ENCODE measurements at places on chromosomes 6 and 20.

GRCh38 chr6:158347335-158347734 lies 35.1 kb downstream of the TULP4 start:
- H3K36me3 ChIP-seq = peaks cover 3% of the 10 kb centered on the region
- no peak for DNase-seq
- H3K4me3 ChIP-seq = no peak overlapping the region
- H3K27me3 ChIP-seq = no peaks in the 10 kb centered on the region
- H3K27ac ChIP-seq = no peak overlapping the region

GRCh38 chr6:160238761-160239751 lies 19.6 kb downstream of the SLC22A2 start:
- no peak for DNase-seq
- H3K4me1 ChIP-seq = no peaks in the 10 kb centered on the region
- no peak overlapping the region for H3K4me3 ChIP-seq
- H3K36me3 ChIP-seq = no peaks in the 10 kb centered on the region
- H3K27me3 ChIP-seq = no peaks in the 10 kb centered on the region

- no peak within 1 kb of the TSS for H3K4me3 ChIP-seq
- peak; percentile 72 for DNase-seq
- no peak within 1 kb of the TSS for H3K27ac ChIP-seq
- H3K36me3 ChIP-seq = no peaks in the 10 kb centered on the region
- H3K4me1 ChIP-seq = no peaks in the 10 kb centered on the region
Measured at GRCh38 chr6:41039060-41039998, at the start of gene UNC5CL. Gene UNC5CL, minus strand, starts transcription at chr6:41039221. Its CDS starts 4,147 bp downstream, at chr6:41035074.

GRCh38 chr6:121851056-121851455 lies 415.6 kb downstream of the GJA1 start:
- DNase-seq = no peak
- H3K36me3 ChIP-seq = no peaks in the 10 kb centered on the region
- H3K27ac ChIP-seq = no peak overlapping the region
- H3K27me3 ChIP-seq = no peaks in the 10 kb centered on the region
- no peak overlapping the region for H3K4me3 ChIP-seq

- no peaks in the 10 kb centered on the region for H3K36me3 ChIP-seq
- peaks cover 21% of the 10 kb centered on the region for H3K4me1 ChIP-seq
- no peak overlapping the region for H3K4me3 ChIP-seq
- no peak overlapping the region for H3K27ac ChIP-seq
- no peak for DNase-seq
Measured at GRCh38 chr20:32667027-32667426, 6.7 kb downstream of the C20orf203 start.

GRCh38 chr6:119361209-119361608 lies 11.6 kb upstream of the MAN1A1 start:
- H3K36me3 ChIP-seq = no peaks in the 10 kb centered on the region
- H3K4me1 ChIP-seq = peaks cover 39% of the 10 kb centered on the region
- H3K27me3 ChIP-seq = no peaks in the 10 kb centered on the region
- no peak overlapping the region for H3K4me3 ChIP-seq
